ENCODE measurements at places on chromosomes 16 and 17. TPM values are rescaled to one million over a fixed set of nuclear protein-coding genes. Genes with fewer than 3 reads are reported as not detected.

The ZP2 gene
- not detected for polyA plus RNA-seq

The CARD14 gene
- polyA plus RNA-seq = not detected

The MMP2 gene
- not detected for polyA plus RNA-seq

The HSDL1 gene
- polyA plus RNA-seq = 12.2 TPM

The CCDC40 gene
- polyA plus RNA-seq = not detected

The DPEP2 gene
- 54.3 TPM for polyA plus RNA-seq

The ADORA2B gene
- polyA plus RNA-seq = 2.6 TPM

The TEKT3 gene
- not detected for polyA plus RNA-seq

The PDK2 gene
- polyA plus RNA-seq = 37.2 TPM

The MYO1C gene
- polyA plus RNA-seq = 4.4 TPM

The USB1 gene
- polyA plus RNA-seq = 26.8 TPM

The ZACN gene
- 4.6 TPM for polyA plus RNA-seq

The GALR2 gene
- 0.13 TPM for polyA plus RNA-seq

All from naive thymus-derived CD4-positive, alpha-beta T cell (primary cell).